Activated B cell treated with CpG ODN at 0.5 μM for 24 hours (primary cell): ENCODE measurements at places on chromosomes 11 and 22. TPM values are rescaled to one million over a fixed set of nuclear protein-coding genes. Genes with fewer than 3 reads are reported as not detected.

GRCh38 chr11:18313965-18314763, 7.8 kb downstream of the HPS5 start:
- H3K4me3 ChIP-seq: no peak overlapping the region
- no peak for DNase-seq
- no peaks in the 10 kb centered on the region for H3K27me3 ChIP-seq
- H3K4me1 ChIP-seq: peaks cover 49% of the 10 kb centered on the region
- peaks cover 74% of the 10 kb centered on the region for H3K36me3 ChIP-seq

DNA sequence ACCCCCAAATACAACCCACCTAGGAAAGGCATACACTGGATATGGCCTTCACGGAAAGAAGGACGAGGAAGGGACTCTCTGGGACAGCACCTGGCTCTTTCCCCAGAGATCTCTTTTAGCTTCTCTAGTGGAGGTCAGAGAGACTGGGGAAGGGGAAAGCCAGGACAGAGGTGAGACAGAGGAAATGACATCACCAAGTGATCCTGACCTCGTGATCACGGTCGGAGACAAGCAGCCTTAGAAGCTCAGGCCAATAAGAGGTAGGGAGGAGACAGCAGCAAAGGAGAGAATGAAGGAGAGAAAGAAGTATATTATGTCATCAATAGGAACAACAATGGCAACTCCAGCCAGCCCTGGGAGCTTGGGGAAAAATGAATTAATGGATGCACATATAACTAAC, 15.4 kb upstream of the TMPRSS13 start:
- peak overlapping the region; percentile 42 for H3K27ac ChIP-seq
- DNase-seq: no peak
- H3K27me3 ChIP-seq: peaks cover 2% of the 10 kb centered on the region
- no peak overlapping the region for H3K4me3 ChIP-seq

RTN4RL2 gene
- total RNA-seq: 0.13 and 0.24 TPM in 2 replicates

SYNGR1 gene
- 10.0 and 11.4 TPM in 2 replicates for total RNA-seq

DNA sequence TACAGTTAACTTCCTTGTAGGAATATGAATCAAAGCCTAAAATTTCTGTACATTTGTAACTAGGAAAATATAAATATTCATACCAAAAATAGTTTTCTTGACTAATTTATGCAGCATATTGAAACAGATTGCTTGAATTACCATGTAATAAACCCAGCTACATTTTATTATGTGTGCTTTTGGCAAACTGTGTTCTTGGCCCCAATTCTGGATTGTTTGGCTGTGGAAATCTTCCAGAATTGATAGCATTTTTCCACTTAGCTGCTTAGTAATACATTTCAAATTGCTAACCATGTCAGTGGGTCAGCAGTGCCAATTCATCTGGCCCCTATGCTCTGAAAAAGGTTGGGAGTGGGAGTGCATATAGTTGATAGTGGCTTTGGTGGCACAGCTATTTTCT, 32.3 kb downstream of the PDHX start:
- no peaks in the 10 kb centered on the region for H3K27me3 ChIP-seq
- DNase-seq: no peak
- no peak overlapping the region for H3K4me3 ChIP-seq
- peaks cover 31% of the 10 kb centered on the region for H3K36me3 ChIP-seq

DNA sequence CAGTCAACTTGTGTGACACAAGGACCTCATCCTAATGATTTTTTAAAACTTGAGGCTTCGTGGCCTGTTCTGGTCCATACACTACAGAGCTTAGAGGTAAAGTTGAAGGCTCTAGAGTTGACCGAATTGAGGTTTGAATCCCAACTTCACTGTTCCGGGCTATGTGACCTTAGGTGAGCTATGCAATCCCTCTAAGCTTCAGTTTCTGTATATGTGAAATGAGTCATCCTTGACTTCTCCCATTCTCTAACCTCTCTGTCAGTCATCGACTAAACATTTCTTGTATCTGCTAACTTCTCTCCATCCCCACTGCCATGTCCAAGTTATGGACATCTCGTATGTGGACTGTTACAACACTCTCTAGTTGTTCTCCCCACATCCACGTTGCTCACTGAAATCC, 178.2 kb upstream of the TMEM45B start:
- H3K4me3 ChIP-seq: no peak overlapping the region
- H3K4me1 ChIP-seq: no peaks in the 10 kb centered on the region
- H3K27me3 ChIP-seq: peaks cover 2% of the 10 kb centered on the region

DNA sequence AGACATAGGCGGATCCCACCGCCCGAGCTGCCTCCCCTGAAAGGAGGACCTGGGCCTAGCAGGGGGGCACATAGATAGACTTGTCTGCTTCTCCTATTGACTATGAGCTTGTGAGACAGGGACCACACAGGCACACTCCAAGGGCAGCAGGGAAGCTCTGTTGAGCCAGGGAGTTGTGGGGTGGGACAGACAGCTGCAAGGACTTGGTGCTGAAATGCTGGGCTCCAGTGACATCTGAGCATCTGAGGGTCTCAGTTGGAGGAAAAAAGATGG, 53.4 kb upstream of the ANO1 start:
- DNase-seq: no peak
- H3K27me3 ChIP-seq: peaks cover 3% of the 10 kb centered on the region
- no peak overlapping the region for H3K27ac ChIP-seq
- no peaks in the 10 kb centered on the region for H3K4me1 ChIP-seq
- H3K4me3 ChIP-seq: no peak overlapping the region

JOSD1 gene
- 39.3 and 45.2 TPM in 2 replicates for total RNA-seq

DNA sequence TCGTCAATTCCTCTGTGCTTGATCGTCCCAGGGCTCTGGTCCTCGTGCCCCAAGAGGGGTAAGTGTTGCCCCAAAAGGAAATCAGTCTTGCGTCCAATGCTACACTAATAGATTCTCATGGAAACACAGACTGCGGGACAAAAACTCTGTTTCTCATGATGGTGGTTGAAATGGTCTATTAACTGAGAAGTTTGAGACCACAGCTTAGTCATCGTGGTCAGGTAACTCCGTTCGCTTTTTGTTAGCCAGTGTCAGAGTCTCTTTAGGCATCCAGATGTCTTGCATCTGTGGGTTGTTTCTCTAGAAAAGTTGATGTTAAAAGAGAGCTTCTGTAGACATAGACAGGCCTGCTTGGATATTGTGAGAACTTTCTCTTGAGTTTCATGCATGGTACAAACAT, 104.6 kb upstream of the SORL1-AS1 start:
- H3K4me1 ChIP-seq: peaks cover 7% of the 10 kb centered on the region
- peaks cover 91% of the 10 kb centered on the region for H3K36me3 ChIP-seq
- H3K27ac ChIP-seq: no peak overlapping the region
- H3K4me3 ChIP-seq: no peak overlapping the region

DNA sequence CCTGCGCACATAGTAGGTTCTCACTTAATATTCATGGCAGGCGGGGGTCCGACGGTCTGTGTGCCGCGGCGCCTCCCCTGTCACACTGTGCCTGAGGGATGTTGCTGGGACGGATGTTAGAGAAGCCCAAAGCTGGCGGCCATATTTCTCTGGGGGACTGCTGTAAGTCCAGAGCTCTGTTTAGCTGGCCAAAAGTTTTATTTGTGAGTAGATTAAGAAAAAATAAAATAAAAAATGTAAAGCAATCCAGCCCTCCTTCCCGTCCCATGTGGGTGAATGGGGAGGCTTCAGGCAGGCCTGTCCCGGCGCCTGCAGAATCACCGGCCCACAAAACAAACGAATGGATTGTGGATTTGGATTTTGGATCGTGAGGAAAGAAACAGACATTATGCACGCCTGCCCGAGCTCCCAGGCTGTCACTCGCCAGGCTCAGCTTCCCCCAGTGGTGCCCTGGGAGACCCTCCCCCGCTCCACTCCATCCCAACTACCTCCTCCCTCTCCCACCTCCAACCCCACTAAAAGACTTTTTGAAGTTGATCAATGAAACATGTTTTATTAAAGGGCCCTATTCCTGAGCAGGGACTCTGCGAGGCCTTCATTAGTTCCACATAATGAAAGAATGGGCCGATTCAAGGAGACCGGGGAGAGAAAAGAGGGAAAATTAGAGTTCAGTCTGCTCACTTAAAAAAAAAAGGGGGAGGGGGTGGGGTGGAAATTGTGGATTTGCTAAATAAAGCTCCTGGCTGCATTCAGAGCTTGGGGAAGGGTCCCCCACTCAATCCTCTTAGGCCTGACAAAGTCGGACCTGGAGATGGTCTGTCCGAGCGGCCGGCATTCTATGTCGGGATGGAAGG, 20.4 kb upstream of the SCUBE1 start:
- no peaks in the 10 kb centered on the region for H3K4me1 ChIP-seq
- peaks cover 12% of the 10 kb centered on the region for H3K27me3 ChIP-seq
- no peak overlapping the region for H3K4me3 ChIP-seq

DNA sequence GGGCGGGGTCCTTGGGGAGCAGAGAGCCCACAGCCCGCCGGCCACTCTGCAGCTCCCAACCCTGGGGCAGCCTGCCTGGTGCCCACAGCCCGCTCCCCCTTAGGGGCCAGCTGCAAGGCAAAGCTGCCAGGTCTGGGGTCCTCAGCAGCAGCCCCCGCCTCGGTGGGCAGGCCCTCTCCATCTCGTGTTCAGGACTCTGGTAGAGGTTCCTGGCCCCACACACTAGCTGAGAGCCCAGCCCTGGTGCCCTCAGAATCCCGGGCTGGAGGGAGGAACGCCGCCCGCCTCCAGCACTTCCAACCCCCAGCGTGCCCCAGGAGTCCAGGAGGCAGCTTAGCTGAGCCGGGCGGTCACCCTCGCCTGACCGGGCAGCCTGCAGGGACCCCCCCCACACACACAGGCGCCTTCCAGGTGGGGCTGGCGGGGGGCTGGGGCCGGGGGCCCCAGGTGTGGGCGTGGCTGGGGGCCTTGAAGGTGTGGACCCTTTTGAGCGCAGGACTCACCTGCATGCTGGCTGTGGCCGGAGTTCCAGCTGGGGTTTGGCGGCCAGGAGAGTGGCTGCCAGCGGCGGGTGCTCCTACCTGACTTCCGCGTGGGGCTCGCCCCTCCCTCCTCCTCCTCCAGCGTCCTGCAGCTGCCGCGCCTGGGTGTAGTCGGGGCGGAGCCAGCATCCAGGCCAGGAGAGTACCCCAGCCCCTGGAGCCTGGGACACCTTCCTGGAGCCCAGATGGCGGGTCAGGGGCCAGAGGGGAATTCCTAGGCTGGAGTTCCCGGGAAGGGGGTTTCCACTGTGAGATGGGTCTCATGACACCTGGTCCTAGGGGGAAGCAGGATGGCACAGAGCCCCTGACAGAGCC, at the start of gene ANO9:
Gene ANO9, minus strand, starts transcription at position 594 of the 857 bp plus-strand sequence. Its CDS starts 85 bp downstream, at position 509.
- H3K27me3 ChIP-seq: no peaks in the 10 kb centered on the region
- peak within 1 kb of the TSS; percentile 71 for H3K4me3 ChIP-seq
- H3K36me3 ChIP-seq: no peaks in the 10 kb centered on the region
- peaks cover 13% of the 10 kb centered on the region for H3K4me1 ChIP-seq
- peak within 1 kb of the TSS; percentile 59 for H3K27ac ChIP-seq

DBX1 gene
- total RNA-seq: not detected in 2 replicates

GRCh38 chr11:27700351-27701301, at the start of gene BDNF:
Gene BDNF, minus strand, starts transcription at chr11:27700455. Its CDS starts 41,891 bp downstream, at chr11:27658564.
- peaks cover 27% of the 10 kb centered on the region for H3K4me1 ChIP-seq
- no peak within 1 kb of the TSS for H3K27ac ChIP-seq
- peak within 1 kb of the TSS; percentile 80 for H3K4me3 ChIP-seq
- H3K27me3 ChIP-seq: peaks cover 51% of the 10 kb centered on the region
- H3K36me3 ChIP-seq: no peaks in the 10 kb centered on the region

- H3K27ac ChIP-seq: no peak overlapping the region
- H3K4me1 ChIP-seq: no peaks in the 10 kb centered on the region
- peaks cover 6% of the 10 kb centered on the region for H3K27me3 ChIP-seq
- DNase-seq: peak; percentile 12
These were observed 52.9 kb upstream of the CARS1 start for GRCh38 chr11:3109921-3110706.

- no peaks in the 10 kb centered on the region for H3K36me3 ChIP-seq
- DNase-seq: no peak
- no peaks in the 10 kb centered on the region for H3K4me1 ChIP-seq
- no peak overlapping the region for H3K4me3 ChIP-seq
- no peaks in the 10 kb centered on the region for H3K27me3 ChIP-seq
These were observed 218.2 kb downstream of the JRKL start for GRCh38 chr11:96607864-96608558.
